MG63 (cell line): ENCODE measurements at places on chromosomes 4 and X.

DNA sequence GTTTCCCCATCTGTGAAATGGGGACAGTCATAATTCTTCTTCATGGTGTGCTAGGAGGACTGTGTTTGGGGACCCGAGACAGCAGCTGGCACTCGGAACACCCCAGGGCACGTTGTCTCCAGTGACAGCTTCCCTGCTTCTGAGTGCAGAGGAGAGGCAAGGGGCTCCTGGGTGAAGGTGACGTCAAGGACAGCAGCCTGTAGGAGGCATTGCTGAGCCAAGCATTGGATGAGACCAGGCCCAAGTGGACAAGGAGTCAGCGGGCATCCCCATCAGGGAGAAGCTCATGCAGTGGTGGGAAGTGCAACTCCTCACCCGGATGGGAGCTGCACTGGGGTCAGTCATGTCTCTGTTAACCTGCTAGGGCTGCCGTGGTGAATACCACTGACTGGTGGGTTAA lies 46.1 kb downstream of the EVC start:
- no peak for DNase-seq

GRCh38 chrX:633985-634958 lies 3.7 kb downstream of the SHOX start:
- DNase-seq, result no peak

DNA sequence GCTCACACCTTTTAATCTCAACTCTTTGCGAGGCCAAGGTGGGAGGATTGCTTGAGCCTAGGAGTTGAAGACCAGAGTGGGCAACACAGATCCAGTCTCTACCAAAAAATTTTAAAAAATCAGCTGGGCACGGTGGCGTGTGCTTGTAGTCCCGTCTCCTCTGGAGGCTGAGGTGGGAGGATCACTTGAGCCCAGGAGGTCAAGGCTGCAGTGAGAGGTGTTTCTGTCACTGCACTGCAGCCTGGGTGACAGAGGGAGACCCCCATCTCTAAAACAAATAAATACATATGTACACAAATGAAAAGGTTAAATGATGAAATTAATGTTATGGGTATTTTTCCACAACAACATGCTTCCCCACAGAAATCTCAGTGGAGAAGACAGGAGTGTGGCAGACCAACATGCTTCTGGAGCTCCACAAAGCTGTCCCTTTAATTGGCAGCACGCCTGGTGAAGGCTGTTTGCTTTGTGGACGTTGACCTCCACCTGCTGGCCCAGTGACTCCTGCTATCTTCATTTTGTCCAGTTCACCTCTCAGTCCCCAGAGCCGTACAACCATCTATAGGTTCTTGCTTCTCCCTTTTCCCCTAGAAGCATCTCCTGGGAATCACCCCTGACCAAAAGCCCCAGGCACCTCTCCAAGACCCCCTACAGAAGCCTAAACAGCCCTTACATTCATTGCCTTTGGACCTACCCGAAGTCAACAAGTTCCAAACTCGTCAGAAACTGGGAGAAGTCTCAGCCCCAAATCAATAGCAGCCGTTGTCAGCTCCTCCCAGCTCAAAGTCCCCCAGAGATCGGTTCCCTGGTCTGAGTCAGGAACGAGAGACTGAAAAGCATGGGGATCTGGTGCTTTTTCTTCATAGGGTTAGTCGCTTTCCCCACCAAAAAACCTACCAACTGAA lies 36.4 kb upstream of the CD99 start:
- DNase-seq, result no peak

- no peak for DNase-seq
Measured at GRCh38 chr4:14152834-14153519, 525.5 kb upstream of the BOD1L1 start.

DNA sequence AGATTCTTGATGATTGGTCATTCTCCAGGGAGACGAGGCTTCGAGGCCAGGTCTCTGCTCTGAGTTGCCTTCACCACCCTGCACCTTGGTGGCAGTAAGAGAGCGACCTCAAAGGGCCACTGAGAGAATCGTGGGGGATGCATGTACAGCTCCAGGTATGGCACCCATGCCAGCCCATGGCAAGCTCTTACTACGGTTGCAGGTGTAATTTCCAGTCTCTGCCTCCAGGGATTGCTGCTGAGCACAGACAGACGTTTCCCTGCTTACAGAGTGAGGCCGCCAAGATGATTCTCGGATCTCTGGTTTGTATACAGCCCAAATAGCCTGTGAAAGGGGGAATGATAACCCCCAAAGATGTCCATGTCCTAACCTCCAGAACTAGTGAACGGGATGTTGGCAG lies 16.3 kb upstream of the DRD5 start:
- DNase-seq, result no peak

GRCh38 chr4:37873386-37873785 lies 17.5 kb upstream of the TBC1D1 start:
- DNase-seq, result no peak

DNA sequence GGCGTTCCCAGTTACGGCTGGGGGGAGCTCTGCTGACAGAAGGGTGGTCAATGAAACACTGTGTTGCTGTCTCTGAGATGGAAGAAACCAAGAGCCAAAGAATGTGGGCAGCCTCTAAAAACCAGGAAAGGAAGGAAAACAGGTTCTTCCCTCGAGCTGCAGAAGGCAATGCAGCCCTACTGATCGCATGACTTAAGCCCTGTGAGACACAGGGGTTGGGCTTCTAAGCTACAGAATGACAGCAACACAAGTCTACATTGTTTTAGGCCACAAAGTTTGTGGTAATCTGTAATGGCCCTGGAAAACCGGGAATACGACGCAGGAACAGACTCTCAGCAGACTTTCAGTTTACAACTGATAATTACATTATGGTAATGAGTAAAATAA lies 38.2 kb upstream of the MTNR1A start:
- no peak for DNase-seq

DNA sequence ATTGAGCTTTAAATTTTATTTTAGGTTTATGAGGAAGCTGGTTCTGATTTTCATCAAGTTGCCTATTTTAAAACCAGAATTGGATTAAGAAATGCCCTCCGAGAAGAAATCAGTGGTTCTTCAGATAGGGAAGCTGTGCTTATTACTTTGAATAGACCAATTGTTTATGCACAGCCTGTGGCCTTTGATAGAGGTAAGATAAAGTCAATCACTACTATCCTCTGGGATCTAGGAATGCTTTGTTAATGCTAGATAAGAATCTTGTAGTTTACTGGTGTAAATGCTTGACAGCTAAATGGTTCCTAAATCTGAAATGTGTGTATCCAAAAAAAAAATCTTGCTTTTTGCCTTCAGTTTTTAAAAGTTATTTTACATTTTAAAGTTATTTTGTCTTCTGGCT lies 73.0 kb upstream of the ADAD1 start:
- DNase-seq, result no peak

GRCh38 chr4:16582526-16582925 lies 315.9 kb downstream of the LDB2 start:
- DNase-seq, result no peak

DNA sequence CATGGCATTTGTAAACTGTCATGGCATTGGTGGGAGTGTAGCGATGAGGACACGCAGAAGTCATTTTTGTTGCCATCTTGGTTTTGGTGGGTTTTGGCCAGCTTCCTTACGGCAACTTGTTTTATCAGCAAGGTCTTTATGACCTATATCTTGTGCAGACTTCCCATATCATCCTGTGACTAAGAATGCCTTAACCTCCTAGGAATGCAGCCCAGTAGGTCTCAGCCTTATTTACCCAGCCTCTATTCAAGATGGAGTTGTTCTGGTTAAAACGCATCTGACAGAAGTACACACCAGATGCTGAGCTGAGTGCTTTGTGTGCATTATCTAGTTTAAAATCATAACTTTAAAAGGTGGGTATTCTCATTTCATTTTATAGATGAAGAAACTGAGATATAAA lies 268.8 kb upstream of the GALNT7 start:
- DNase-seq, result no peak

DNA sequence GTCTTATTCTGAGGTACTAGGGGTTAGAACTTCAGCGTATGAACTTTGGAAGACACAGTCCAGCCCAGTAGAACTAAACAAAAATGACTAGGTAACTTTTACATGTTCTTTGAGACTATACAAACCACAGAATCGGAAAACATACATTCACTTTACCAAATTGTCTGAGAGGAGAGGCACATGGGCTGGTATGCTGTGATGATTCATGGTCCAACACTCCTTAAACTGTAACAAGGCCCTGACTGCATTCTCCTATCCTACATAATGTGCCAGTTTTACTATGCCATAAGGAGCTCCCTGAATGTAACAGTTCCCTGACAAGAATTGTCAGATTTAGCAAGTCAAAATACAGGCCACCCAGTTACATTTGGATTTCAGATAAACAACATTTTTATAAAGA lies 640.0 kb downstream of the RAB28 start:
- no peak for DNase-seq

GRCh38 chr4:112647785-112648184 lies 10.8 kb downstream of the LARP7 start:
- no peak for DNase-seq

DNA sequence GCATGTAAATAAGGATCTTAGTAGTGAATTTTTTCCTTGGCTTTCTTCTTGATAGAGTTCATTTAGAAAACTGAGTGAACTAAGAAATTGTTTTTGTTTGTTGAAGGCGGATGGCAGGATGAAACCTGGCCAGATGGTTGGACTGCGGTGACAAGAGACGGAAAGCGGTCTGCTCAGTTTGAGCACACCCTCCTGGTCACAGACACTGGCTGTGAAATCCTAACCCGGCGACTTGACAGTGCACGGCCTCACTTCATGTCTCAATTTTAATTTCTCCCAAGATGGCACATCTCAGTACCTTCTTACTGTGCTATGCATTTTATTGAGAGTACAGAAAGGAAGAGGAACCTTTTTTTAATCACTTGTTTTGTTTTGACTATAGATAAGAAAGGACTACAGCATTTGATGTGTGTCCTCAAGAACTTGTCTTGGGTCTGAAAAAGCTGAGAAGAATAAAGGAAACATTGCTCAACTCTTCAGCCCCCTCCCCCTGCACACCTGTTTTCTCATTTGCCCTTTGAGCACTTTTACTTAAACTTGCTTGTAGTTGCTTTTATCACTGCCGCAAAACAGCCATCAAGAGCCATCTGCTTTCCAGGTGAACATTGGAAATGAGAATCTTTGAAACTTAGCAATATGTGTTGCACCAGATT lies 27.4 kb downstream of the ADH5 start:
- DNase-seq, result no peak

DNA sequence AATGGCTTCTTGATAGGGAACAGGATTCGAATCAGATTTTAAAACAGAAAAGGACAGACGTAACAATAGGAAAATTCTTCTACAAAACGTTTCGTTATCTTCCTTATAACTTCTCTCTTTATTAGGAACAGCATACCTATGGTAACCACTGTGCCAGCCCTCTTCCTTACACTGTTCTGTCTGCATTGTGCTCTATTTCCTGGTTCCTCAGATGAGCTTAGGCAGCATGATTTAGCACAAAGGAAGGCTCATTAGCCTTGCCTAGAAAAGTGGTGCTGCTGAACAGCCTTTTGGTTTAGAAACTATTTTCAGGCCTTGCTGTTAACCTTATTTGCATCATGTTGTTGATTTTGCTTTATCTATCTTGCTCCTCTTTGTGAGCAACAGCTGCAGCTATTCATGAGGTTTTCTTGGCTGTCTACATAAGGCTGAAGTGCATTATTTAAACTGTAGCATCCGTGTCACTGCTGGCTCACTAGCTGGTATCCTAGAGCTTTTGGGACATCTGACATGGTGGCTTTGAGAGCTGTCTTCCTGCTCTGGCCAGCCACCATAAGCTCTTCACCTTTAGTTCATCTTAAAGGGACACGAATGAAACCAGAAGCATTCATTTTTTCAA lies 69.9 kb upstream of the NRK start:
- no peak for DNase-seq

DNA sequence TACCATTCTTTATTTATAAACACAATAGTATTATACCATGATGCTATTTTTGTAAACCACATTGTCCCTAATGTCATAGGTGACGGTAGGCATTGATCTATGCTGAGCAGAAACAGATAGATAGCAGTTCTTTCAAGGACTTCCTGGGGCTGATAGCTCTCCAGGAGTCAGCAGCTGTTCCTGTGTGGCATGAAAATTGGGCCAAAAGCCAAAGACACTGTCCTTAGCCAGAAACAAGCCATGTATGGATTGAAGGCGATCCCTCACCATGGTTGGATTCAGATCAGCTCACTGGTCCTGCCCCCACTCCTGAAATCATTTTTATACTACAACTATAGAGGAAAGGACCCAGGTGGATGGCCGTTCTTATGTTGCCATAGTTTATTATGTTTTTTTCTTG lies 53.6 kb downstream of the DDX60 start:
- no peak for DNase-seq

GRCh38 chr4:74473155-74473811 lies 28.3 kb downstream of the AREG start:
- peak; percentile 22 for DNase-seq

DNA sequence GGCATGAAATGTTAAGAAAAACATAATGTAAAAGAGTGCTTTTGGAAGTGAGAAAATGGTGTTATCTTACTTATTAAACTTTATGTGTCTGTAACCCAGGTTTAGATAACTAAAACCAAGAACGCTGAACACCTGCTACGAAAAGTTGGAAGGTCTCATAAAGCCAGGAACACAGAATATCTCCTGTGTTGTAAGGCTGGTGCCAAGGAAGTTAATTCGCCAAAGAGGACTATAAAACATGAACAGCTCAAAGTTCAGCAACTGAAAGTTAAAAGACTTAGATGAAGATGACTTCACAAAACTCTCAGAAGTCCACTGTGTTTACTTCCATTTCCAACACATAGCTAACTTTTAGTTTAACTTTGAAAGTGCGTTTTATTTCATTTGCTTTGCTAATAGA lies 54.3 kb downstream of the GPRIN3 start:
- no peak for DNase-seq

DNA sequence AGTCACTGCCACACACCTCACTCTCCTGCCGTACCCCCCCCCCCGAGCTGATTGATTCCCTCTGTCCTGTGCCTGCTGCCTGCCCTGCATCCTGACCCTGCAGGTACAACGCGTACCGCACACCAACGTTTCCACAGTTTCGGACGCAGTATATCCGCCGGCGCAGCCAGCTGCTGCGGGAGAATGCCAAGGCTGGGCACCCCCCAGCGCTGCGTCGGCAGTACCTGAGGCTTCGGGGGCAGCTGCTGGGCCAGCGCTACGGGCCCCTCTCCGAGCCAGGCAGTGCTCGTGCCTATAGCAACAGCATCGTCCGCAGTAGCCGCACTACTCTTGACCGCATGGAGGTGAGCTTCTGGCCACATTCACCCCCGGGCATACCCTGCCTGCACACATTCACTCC lies 1.3 kb downstream of the WDR13 start:
- no peak for DNase-seq

GRCh38 chr4:65175585-65175984 lies 494.7 kb downstream of the EPHA5 start:
- DNase-seq, result no peak
